ENCODE measurements at places on chromosomes 16 and 17. TPM values are rescaled to one million over a fixed set of nuclear protein-coding genes. Genes with fewer than 3 reads are reported as not detected.

DNA sequence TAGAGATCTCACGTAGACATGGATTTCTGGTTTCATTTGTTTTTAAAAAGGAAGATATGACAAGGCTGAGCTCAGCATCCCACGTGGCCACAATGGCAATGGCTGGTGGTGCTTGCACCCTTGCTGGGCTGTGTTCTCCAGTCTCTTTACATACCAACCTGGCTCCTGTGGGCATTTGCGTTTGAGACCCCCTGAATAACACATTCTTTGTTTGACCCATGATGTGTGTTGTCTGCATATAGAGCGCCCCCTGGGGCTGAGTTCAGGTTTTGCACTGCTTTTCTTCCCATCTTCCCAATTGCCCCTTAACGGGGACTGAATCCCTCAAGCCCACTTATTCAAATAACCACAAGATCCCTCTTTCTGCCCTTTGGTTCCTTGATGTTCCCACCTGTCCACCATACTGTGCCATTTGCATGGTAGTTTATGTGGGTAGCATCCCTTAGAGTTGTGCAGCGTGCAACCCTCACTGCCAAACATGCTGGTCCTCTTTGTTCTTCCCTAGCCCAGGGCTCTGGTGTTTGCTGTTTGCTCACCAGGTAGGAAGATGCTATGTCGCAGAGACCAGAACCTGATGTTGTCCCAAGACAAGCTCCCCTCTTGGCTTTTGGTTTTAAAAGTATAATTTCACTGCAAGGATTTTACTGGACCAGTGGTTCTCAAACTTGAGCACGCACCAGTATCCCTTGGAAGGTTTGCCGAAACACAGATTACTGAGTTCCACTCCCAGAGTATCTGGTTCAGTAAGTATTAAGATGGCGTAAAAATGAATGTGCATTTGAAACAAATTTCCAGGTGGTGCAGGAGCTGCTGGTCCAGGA lies 38.5 kb upstream of the NKD1 start:
- no peak for DNase-seq

- DNase-seq = no peak
Measured at GRCh38 chr16:27385398-27385797, 16.6 kb upstream of the IL21R start.

GRCh38 chr17:6392609-6393350 lies 42.1 kb downstream of the AIPL1 start:
- DNase-seq = no peak

DNA sequence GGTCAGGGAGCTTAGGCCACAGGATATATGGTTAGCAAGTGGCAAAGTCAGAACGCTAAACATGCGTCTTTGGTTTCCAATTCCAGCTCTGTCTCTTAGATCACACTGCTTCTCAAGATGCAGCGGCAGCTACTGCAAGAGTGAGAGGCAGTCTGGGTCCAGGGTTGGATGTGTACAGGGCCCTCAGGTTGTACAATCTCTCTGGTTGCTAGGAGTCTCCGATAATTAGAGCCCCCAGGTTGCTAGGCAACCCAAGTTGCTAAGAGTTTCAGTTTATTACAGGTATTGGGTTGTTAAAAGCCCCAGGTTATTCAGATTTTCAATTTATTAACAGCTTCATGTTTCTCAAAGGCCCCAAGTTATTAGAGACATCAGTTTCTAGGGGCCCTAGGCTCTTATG lies 15.5 kb upstream of the SPACA3 start:
- no peak for DNase-seq

DNA sequence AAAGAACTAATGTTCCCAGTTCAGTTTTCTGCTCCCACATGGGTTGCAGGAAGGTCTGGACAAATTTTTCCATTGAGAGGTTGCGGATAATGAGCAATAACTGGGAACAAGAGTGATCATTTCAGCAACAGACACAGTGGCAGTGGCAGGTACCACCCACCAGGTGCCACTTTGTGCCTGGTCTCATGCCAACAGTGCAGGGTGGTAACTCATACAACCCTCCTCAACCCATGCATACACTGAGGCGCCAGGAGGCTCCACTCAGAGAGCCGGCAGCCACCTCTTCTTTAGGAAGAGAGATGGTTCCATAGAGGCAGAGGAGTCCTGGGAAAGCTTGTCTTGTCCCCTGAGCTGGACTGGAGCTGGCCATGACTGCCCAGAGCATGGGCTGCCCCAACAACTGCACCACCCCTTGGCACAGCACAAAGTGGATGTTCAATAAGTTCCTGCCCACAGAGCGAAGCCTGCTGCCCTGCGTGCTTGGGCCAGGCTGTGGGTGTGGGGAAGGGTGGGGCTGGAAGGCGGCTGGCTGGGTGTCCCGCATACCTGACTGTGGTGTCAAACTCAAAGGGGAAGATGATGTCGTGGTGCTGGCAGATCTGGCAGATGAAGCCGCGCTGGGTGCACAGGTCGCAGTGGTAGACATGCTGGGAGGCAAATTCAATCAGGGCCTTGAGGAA lies 6.4 kb upstream of the ARHGAP27 start:
- peak; percentile 56 for DNase-seq

DNA sequence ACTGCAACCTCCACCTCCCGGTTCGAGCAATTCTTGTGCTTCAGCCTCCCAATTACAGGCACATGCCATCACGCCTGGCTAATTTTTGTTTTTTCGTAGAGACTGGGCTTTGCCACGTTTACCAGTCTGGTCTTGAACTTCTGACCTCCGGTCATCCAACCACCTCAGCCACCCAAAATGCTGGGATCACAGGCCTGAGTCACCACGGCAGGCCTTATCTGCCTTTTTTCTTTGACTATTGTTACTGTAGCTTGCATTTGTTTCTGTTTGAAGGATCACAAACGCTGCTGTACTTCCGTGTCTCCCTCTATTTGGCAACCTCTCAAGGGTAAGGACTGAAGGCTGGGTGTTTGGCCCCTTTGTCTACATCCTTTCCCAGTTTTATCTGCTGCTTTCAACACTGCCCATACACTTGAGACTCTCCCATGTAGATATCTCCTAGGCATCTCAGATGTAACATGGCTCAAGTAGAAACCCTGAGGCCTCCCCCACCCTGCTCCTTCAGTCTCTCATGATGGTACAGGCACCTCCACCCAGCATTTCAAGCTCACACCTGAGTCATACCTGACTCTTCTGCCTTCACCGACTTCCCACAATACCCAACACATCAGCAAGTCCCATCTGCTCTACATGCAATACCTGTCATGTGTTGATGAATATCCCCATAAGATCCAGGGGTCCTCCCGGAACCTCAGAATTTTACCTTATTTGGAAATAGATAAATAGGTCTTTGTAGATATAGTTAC lies 219.0 kb downstream of the CPPED1 start:
- no peak for DNase-seq

DNA sequence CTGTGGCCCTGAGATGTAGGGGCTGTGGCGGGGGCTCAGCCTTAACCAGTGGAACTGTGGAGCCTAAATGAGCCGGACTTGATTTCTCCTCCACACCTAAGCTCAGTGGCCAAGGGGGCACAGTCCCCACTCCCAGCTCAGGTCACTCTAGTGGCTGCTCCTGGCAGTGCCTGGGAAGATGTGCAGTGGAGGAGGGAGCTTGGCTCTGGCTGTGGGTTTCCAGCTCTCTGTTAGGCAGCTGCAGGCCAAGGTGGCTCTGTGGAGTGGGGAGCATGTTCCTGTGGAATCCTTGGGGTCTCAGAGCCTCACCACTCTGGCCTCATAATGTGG lies 76.3 kb downstream of the AMFR start:
- no peak for DNase-seq

DNA sequence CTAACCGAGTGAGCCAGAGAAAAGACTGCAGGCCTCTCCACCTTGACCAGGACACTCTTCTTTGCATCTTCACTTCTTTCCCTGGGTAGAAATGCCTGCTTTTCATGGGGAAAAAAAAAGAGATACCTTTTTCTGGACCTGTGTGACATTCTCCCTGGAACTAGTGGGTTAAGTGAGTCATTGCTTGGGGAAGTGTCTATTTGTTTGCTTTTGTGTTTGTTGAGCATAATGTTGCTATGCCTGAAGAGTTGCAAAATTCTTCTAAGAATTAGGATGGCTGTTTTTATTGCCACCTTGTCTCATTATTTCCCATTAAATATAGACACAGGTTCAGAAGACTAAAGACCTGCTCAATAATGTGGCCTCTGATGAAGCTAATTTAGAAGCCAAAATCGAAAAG lies 18.8 kb downstream of the CLUAP1 start:
- DNase-seq = no peak

DNA sequence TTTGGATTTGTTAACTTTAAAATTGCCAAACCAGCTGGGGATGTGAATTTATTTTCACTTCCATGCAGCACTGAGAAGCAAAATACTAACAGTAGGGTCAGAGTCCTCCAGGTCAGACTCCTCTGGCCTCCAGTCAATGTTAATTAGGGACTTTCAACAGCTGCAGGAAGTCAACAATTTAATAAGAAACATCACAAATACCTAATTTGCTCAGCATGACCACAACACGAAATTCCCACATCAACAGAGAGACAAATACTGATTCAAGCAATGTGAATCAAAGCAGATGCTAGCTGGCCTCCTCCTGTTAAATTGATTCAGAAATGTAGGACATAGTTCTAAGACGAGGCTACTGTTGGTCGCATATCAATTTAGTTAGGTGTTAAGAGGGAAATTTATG lies 111.7 kb downstream of the ABCA8 start:
- no peak for DNase-seq

DNA sequence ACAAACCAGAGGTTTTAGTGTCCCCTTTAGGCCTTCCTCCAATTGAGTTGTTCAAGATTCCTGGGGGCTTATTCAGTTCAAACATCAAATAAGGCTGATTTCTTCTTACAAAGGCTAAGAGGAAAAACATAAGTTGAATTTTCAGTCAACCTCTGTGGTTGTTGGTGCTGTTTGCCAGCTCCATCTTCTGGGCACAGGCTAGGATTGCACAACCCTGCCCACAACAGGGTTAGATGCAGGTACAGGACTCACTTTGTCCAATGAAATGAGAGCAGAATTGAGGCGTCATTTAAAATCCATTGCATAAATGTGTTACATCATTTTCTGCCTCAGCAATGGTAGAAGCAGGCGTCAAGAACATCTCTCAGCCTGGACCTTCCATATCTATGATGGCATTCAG lies 173.3 kb downstream of the PMP22 start:
- no peak for DNase-seq

DNA sequence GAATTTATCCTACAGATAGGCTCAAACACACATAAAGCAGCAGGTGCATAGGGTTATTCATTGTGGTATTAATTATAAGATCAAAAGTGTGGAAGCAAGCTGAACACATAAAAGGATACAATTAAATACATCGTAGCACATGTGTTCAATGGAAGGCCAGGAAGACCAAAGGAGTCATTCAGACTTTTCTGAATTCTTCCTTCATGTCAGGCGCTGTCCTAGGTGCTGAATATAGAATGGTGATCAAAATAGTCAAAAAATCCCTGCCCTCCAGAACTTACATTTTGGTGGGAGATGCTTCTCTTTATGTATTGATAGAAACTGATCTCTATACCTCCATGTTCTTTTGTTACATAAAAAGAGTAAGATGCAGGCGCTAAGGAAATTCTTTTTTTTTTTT lies 439.0 kb upstream of the ASIC2 start:
- DNase-seq = no peak

- no peak for DNase-seq
Measured at GRCh38 chr17:79224476-79224875, 149.9 kb downstream of the ENGASE start.

DNA sequence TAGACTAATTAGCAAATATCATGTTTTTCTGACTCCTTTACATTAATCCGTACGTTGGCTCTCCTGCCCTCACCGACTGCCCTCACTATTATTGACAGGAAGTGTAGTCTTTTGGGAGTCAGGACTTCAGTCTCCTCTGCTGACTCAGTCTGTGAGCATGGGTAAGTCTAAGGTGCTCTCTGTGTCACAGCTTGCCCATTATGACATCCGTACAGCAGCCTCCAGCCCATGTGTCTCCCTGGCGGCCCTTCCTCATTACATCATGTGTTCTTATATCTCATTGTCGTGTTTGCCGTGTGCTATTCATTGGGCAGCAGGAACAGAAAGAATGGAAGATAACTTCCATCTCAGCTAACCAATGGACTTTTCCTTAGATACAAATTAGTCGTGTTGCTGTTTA lies 77.5 kb downstream of the MRTFB start:
- DNase-seq = no peak

DNA sequence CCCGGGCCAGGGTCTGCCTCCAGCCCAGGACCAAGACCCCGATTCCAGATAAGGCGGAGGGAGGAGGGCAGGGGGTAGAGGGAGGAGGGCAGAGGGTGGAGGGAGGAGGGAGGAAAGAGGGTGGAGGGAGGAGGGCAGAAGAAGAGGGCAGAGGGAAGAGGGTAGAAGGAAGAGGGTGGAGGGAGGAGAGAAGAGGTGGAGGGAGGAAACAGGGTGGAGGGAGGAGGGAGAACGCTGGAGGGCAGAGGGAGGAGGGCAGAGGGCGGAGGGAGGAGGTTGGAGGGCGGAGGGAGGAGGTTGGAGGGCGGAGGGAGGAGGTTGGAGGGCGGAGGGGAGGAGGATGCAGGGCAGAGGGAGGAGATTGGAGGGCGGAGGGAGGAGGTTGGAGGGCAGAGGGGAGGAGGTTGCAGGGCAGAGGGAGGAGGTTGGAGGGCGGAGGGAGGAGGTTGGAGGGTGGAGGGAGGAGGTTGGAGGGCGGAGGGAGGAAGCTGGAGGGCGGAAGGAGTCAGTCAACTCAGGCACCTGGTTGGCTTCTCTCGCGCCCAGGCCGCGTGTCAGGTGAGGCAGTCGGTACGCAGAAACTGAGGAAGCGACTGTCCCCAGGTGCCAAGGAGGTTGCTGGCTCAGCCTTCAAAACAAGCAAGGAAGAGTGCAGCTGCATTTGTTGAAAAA lies 65.2 kb downstream of the KLHDC4 start:
- DNase-seq = no peak

GRCh38 chr17:60901806-60902205 lies 224.2 kb downstream of the BCAS3 start:
- no peak for DNase-seq

DNA sequence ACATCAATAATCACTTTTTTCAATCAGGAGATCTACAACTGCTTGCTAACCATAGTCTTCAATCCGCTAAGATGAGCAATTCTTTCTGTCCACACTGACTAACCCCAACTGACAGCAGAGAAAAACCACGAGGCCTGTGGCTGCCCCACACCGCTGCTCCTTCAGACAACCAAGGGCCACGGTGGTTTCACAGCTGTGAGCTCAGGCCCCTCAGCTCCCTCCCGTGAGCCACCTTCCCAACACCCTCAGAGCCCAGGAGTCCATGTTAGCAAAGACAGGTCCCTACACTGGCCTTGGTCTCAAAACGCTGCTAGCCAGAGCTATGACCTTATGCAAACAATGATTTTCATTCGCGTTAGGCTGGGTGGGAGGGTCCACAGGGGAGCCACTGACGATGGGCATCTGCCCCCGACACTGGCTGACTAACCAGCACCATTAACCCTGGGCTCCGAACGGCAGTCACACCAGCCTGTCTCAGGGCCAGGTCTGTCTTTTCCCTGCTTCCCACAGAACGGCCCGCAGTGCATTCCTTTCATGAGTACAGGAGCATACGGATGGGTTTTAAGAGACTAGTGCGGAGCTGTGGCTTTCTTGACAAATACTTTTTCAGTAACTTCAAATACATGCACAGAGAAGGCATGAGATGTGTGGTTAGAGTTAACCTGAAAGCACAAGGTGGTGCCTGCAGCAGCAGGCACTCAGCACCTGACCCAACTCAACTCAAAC lies 67.3 kb downstream of the ANKRD11 start:
- DNase-seq = no peak

Gene TERB1
- total RNA-seq = not detected

Gene GAS7
- total RNA-seq = 67.6 TPM

Gene ANKRD40CL
- total RNA-seq = not detected

Gene SLC13A2
- total RNA-seq = not detected

Gene NR1D1
- 11.6 TPM for total RNA-seq

Gene PIK3R6
- not detected for total RNA-seq

Gene KRT27
- not detected for total RNA-seq

Gene EIF3C
- total RNA-seq = 104 TPM

Gene IFI35
- total RNA-seq = 44.9 TPM

Gene TP53TG3B
- total RNA-seq = not detected

Gene GPR179
- 0.36 TPM for total RNA-seq
